Testis (tissue), 5 donors: ENCODE measurements at places on chromosomes 2 and 18. TPM values are rescaled to one million over a fixed set of nuclear protein-coding genes. Genes with fewer than 3 reads are reported as not detected.

Gene MC2R
- not detected for total RNA-seq

Gene RGPD3
- 5.7 TPM for total RNA-seq

GRCh38 chr18:9817286-9817685 lies 68.5 kb upstream of the TXNDC2 start:
- no peak for DNase-seq

Gene RBM44
- 23.4 TPM for total RNA-seq

- DNase-seq: no peak
These were observed 742.6 kb upstream of the HS6ST1 start for GRCh38 chr2:129061069-129061768.

Gene IHH
- total RNA-seq: 0.19 TPM

Gene PTPRN
- total RNA-seq: 3.5 TPM
